ENCODE measurements at places on chromosomes 4 and X.

GRCh38 chrX:17412692-17413091 is 37.7 kb downstream of the NHS start:
- DNase-seq = no peak

DNA sequence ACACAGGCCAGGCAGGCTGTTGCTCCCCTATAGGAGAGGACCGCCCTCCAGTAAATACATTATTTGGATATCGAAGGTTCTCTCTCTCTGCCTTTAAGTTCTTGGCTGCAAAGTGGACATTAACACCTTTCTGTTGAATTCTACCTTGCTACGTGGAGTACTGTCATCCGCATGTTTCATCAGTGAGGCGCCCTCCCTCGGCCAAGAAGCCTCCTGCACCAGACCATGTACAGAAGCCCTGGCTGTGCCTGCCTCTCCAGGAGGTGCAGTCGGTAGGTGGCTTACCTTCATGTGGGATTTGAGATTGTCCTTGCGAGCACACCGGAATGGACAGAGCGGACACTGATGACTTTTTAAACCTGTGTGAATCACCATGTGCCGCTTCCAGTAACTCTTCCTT is 46.7 kb downstream of the ZNF827 start:
- no peak for DNase-seq

DNA sequence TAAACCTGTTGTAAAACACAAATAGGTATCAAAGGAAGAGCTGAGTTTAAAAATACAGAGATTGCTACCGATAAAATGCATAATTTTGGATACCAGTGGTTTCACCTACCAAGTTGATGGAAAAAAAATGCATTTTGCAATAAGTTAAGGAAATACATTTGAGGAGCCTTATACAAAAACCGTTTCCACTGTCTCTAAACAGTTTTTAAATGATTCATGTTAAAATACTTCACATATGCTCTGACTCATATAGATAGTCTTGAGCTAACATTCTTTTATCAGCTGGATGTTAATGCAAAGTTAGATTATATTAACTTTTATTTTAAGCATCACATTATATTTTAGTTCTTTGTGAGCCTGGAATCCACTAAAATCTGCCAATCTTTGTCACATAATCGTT is 50.6 kb upstream of the ANKRD17 start:
- no peak for DNase-seq

GRCh38 chr4:157072002-157072401 is 3.9 kb upstream of the GLRB start:
- DNase-seq = no peak

- no peak for DNase-seq
Measured at GRCh38 chr4:181581983-181582382, 661.2 kb upstream of the TENM3 start.

DNA sequence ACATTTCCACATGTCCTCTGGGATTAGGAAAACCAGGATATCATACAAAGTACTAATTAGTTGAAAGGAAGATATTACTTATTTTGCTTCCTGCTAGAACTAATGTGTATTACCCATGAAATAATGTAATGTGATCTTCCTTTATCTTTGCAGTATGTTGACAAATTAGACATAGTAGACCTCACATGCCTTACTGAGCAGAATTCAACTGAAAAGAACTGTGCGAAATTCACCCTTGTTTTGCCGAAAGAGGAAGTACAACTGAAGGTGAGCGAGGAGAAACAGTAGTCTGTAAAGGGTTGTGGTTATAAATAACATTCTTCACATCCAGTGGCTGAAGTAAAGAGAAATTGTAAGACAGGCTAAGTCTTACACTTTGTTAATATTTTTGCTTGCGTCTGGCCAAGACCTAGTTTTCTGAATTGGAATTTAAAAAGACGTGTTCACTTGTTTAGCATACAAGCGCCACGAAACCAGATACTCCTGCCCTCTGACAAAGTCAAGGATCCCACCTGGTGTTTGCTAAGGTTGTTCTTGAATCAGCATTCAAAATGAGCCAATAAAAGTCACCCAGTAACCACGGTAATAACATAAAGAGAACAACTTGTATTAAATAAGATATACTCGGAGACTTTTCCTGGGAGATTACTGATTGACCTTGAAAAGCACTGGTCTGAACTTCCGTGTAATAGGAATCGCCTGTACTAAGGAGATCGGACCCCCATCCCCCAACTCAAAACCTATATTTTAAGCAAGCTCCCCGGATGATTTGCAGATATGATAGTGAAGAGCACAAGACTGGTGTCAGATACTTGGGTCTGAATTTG is 16.9 kb downstream of the STAP1 start:
- DNase-seq = no peak

- no peak for DNase-seq
Measured at GRCh38 chrX:51876441-51876840, 17.0 kb upstream of the MAGED1 start.

- no peak for DNase-seq
Measured at GRCh38 chrX:13053171-13053570, 8.8 kb upstream of the FAM9C start.

DNA sequence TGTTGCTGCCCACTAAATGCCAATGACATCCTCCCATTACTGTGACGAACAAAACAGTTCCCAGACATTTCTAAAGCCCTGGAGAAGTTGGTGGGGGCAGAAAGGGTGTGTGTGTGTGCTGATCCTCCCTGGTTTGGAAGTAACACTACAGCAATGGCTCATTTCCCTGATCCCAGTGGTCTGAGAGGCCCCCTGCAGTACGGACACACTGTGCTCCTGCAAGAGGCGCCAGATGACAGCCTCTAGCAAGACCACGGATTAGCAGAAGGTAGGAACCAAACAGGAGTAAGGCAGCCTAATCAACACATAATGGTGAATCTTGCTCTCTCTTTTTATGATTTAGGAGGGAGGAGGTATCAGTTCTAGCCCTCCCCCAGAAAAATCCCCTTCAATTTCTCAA is 49.6 kb downstream of the CHRDL1 start:
- no peak for DNase-seq

DNA sequence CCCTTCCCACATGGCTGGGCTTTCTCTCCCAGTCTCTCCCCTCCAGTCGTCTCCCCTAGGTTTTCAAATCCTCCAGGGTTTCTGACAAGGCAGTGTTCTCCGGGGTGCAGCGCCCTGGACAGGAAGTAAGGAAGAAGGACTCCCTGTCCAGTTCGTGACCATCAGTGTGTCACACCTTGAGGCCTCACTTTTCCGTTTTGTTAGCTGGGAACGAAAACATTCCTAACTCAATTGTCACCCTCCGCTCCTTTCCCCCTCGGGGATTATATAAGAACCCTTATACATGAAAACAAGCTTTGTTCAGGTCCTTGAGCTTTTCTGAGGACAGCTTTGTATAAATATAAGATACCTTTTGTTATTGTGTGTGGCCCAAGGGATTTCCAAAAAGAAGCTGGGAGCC is 92.1 kb downstream of the KDR start:
- no peak for DNase-seq

GRCh38 chr4:143481361-143481760 is 32.1 kb upstream of the SMARCA5 start:
- no peak for DNase-seq

DNA sequence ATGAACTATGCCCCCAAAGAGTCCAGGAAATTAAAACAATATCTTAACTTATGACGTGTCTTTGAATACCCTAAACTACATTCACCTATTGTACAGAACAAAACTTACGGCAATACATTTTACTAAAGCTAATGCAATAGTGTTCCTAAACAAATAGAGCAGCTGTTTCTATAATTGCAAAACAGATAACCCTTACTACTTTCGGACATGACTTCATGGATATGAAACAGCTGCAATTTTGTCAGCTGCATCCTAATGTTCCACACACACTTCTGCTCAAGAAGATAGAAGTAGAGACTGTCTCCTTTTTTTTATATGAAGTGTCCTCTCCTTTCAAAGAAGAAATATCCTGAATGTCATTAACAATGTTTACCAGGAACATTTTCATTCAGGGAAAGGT is 174.9 kb downstream of the ACTRT1 start:
- DNase-seq = no peak

- no peak for DNase-seq
Measured at GRCh38 chr4:59484944-59485343, 1715.2 kb upstream of the ADGRL3 start.

DNA sequence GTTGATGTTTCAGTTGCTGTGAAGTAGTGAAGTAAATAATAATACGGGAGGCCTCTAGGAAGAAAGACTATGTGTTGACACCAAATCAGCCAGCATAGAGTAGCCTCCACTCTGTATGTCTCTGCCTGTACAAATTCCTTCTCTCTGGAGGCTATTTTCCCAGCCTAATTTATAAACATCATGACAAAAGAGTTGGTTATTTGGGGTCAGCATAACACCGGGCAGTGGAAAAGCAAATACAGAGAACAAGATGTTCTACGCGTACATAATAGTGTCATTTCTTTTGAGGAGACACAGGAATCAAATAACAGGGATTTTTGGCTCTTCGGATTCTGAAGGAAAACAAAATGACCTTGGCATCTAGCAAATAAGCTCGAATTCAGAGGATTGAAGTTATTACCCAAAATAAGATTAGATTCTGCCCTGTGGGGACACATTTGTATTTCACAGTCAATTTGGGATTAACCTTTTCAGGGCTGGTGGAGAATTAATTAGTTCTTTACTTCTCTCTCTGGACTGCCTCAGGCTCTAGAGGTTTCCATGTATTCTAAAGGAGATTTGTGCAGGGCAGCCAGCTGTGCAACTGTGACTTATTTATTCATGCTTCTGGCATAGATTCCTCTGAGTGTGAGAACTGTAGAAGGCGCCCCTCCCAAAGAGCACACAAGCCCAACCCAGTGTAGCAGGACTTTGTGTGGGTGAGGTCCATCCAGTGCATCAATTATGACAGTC is 14.1 kb upstream of the SYTL4 start:
- no peak for DNase-seq

DNA sequence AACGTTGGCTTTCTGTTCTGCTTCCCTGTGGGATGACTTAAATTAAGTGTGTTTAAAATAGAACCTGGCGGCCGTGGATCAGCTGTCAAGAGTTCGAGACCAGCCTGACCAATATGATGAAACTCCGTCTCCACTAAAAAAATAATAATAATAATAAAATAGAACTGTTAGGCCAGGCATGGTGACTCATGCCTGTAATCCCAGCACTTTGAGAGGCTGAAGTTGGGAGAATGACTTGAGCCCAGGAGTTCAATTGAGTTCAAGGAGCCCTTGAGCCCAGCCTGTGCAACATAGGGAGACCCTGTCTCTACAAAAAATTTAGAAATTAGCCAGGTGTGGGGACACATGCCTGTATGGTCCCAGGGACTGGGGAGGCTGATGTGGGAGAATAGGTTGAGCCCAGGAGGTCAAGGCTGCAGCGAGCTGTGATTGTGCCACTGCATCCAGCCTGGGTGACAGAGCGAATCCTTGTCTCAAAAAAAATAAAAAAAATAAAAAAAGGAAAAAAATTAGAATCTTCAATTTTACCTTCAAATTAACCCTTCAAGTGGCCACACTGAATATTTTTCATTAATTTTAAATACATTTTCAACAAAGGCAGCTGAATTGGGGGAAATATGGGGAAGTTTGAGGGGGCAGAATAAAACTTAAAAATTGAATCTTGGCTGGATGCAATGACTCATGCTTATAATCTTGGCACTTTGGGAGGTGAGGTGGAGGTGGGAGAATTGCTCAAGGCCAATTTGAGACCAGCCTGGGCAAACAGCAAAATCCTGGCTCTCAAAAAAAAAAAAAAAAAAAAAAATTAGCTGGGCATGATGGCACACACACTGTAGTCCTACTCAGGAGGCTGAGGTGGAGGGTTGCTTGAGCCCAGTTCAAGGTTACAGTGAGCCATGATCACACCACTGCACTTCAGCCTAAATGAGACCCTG is 31.8 kb upstream of the HSD17B13 start:
- DNase-seq = no peak

GRCh38 chrX:71955530-71956120 is 45.0 kb downstream of the NHSL2 start:
- no peak for DNase-seq

GRCh38 chr4:89064848-89065247 is 7.9 kb upstream of the FAM13A start:
- DNase-seq = no peak

DNA sequence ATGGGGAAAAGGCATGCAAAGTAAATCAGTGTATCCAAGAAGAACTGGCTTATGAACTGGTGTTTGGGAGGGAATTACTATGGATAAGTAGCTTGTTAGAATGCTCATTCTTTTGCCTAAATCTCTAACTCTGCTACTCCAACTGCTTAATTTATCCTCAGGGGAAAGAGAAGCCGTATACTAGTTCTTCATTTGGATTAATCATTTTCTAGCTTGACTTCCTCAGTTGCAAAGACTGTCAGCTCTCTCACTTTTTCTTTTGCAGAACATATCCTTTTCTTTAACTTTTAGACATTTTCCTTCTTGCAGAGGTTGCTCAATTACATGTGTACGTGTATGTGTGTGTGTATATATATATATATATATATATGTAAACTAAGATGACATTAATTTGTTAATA is 21.9 kb downstream of the GPRIN3 start:
- no peak for DNase-seq

DNA sequence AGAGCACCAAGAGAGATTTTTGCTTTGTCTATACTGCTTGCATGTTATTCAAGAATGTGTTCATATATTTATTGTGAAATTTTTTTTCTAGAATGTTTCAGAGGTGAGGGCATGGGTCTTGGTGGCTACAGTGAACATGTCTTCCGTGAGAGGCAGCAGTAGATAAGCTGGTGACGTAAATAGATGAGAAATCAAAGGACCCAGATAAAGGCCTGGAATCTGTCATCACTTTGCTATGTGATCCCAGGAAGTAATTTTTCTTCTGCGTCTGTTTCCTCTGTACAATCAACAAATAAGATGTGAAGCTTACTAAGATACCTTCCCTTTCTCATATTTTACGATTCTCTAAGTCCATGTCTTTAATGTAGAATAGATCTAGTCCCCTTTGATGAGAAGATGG is 129.1 kb downstream of the COL4A6 start:
- no peak for DNase-seq

DNA sequence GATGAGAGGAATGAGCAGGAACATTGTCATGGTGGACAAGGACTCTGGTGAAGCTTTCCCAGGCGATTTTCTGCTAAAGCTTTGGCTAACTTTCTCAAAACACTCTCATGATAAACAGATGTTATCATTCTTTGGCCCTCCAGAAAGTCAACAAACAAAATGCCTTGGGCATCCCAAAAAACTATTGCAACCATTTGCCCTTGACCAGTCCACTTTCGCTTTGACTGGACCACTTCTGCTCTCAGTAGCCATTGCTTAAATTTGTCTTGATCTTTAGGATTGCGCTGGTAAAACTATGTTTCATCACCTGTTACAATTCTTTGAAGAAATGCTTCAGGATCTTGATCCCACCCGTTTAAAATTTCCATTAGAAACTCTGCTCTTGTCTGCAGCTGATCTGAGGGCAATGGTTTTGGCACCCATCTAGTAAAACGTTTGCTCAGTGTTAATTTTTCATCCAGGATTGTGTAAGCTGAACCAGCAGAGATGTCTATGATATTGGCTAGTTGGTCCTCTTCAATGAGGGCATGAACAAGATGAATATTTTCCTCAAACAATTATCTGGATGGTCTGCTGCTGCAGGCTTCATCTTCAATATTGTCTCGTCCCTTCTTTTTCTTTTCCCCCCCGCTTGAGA is 14.8 kb downstream of the TBC1D1 start:
- no peak for DNase-seq
